Fibroblast of upper back skin (primary cell): ENCODE measurements at places on chromosomes 4 and X.
A peak's percentile ranks its signal among the peaks of the same experiment; 100 is the strongest.

- no peak for DNase-seq
Measured at GRCh38 chr4:152014280-152014679, 253.5 kb upstream of the GATB start.

- DNase-seq = peak; percentile 25
Measured at GRCh38 chr4:3203971-3204431, 45.0 kb upstream of the MSANTD1 start.

- no peak for DNase-seq
Measured at GRCh38 chrX:40007131-40007755, 90.5 kb downstream of the BCOR start.

- peak; percentile 37 for DNase-seq
Measured at GRCh38 chrX:31449965-31450364, 378.1 kb upstream of the FTHL17 start.

- no peak for DNase-seq
Measured at GRCh38 chr4:87243426-87244053, 23.1 kb upstream of the KLHL8 start.
